ENCODE measurements at places on chromosomes 16 and 17.

DNA sequence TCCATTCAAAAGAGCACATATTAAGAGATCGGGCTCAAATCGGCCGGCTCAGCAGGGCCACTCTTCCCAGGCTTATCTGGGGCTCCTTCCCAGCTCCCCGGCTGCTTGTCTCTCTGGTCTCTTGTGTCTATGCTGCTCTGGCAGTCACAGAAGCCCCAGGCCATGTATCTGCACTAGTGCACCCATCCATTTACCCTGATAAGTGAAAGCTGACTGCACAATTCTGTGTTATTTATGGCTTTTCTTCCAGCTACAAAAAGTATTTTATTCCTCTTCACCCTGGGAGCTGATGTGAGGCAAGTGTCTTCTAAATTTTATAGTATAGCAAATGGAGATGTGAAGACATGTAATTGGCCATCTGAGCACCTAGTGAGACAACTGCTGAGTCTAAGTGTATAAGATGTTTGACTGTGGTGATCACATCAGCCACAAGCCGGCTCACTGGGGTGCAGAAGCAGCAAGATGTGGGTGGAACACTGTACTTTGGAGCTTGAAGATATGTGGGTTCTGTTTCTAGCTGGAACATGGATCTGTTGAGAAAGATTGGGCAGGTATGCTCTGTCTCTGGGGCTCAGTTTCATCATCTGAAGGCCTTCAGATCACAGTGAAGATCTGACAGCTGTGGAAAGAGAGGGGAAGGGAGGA, 78.1 kb upstream of the MPHOSPH6 start:
- no peak for DNase-seq

- no peak for DNase-seq
These were observed 22.8 kb downstream of the OMG start for GRCh38 chr17:31274252-31274651.

GRCh38 chr17:2059547-2060384, 4.9 kb downstream of the HIC1 start:
- DNase-seq = no peak

DNA sequence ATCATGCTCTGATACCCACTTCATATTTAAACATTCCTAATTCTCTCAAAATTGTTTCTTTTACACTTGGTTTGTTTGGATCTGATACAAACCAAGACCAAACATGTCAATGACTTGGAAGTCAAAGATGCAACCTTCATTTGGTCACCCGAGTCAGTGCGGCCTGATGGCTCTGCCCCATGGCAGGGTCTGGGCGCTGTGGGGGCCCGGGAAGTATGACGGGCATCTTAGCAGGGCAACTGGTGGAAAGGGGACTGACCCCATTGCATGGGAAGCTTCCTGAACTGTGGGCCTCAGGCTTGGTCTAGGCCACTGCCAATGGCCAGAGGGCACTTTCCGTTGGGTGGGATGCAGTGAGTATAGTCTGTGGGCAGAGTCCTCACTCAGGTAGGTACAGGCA, 178.0 kb downstream of the KATNIP start:
- no peak for DNase-seq

DNA sequence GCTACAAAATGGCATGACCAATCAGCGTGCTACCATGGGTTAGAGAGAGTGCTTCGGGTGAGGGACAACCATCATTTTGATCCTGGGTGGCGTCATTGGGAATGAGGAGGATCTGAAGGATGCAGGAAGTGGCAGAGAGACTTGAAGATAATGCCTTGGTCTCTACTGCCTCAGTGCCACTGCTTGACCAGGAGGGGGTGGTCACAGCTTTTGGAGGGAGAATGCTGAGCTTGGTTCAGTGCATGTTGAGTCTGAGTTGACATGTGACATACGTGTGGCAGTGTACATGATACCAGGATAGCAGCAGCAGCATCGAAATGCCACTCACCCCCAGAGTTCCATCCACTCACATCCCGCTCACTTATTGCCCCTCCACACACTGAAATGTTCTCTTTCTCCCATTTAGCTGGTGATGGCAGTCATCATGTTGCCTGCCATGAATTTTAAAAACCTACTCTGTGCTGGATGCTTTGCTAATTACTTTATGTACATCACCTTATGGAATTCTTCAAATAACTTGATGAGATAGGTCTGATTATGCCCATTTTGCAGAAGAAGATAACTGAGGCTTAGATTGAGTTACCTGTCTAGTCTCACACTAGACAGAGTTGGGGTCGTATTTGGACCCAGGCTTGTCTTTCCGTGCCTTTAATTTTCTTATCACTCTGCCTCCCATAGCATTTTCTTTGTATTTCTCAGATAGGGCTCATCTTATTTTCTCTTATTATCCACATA, 36.7 kb downstream of the ARSG start:
- DNase-seq = no peak

- DNase-seq = no peak
These were observed 29.7 kb downstream of the DCAKD start for GRCh38 chr17:45021607-45022287.

GRCh38 chr16:57871456-57871855, 69.2 kb upstream of the KIFC3 start:
- no peak for DNase-seq

DNA sequence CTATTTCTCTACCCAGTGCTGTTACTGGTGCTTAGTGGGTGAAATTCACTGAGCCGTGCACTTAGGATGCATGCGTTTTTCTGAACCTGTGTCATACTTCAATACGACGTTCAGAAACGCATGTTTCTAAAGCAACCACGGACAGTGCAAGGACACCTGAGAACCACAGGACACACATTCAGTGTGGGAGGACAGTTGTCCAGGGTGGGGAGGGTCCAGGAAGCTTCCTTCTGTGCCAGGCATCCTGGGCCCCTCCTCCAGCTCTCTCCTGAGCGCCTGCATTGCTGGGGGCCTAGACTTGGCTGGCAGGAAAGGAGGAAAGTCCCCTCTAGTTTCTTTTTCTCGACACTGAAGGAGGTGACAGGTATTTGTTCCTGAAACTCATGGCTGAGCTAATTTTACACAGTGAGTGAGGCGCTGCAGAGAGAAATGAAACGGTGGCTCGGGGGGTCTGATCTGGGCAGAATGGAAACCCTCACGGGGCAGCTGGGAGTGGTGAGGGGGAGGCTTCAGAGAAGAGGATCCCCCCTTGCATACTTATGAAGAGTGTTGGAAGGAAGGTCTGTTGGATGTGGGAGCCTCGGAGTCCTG, 89.9 kb downstream of the IRF8 start:
- DNase-seq = no peak

DNA sequence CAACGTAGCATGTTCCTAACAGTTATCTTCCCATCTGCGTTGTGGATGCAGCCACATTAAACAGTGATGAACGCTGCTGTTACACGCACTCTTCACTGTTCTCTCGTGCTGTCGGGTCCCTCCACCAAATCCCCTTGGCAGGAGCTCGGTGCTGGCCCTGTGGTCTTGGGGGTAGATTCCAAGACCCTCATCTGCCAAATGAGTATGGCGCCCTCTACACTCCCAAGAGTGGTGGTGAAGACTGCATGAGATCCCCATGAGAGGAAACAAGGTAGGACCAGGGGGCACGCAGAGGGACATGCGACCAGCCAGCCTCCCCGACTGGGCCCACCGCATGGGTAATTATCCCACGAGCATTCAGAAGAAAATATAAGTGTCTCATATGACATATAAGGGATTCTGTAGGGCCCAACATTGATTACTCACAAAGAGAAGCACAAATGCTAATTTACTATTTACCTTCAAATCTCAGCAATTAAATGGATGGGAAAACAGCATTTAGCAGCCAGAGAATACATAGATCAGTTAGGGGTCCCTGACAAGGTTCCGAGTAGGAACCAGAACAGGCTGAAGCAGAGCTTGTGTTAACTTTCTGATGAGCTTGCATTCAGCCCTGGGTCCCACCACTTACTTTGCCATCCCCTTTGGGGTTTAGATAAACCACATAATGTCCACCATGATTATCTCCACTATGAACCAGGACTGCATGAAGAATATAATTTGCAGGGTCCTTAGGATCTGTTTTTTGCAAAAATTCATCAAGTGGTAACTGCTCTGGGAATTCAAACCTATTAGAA, 23.8 kb downstream of the LITAFD start:
- no peak for DNase-seq

GRCh38 chr16:86076606-86077005, 177.6 kb downstream of the IRF8 start:
- no peak for DNase-seq

- no peak for DNase-seq
These were observed 5.7 kb downstream of the SMARCD2 start for GRCh38 chr17:63836811-63837210.

- DNase-seq = no peak
These were observed 218.5 kb upstream of the RPL38 start for GRCh38 chr17:73984941-73985340.

- no peak for DNase-seq
These were observed 817 bp downstream of the NDUFAF8 start for GRCh38 chr17:81239714-81240555.

GRCh38 chr17:32124985-32125847, 17.1 kb upstream of the RHOT1 start:
- no peak for DNase-seq
